CD4-positive, alpha-beta T cell (primary cell): ENCODE measurements at places on chromosomes 5 and 9. TPM values are rescaled to one million over a fixed set of nuclear protein-coding genes. Genes with fewer than 3 reads are reported as not detected.

DNA sequence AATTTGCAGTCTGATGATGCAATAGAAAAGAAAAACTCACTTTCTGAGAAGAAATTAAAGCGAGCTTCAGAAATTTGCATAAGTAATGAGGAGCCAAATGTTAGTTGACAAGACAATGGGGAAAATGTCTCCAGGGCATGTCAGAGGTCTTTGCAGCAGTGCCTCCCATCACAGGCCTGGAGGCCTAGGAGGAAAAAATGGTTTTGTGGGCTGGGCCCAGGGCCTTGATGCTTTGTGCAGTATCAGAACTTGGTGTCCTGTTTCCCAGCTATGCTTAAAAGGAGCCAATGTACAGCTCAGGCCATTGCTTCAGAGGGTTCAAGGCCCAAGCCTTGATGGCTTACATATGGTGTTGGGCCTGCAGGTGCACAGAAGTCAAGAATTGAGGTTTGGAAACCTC lies 298.4 kb downstream of the SMARCA2 start:
- no peaks in the 10 kb centered on the region for H3K36me3 ChIP-seq
- H3K27ac ChIP-seq: no peak overlapping the region
- DNase-seq: no peak
- no peaks in the 10 kb centered on the region for H3K27me3 ChIP-seq

DNA sequence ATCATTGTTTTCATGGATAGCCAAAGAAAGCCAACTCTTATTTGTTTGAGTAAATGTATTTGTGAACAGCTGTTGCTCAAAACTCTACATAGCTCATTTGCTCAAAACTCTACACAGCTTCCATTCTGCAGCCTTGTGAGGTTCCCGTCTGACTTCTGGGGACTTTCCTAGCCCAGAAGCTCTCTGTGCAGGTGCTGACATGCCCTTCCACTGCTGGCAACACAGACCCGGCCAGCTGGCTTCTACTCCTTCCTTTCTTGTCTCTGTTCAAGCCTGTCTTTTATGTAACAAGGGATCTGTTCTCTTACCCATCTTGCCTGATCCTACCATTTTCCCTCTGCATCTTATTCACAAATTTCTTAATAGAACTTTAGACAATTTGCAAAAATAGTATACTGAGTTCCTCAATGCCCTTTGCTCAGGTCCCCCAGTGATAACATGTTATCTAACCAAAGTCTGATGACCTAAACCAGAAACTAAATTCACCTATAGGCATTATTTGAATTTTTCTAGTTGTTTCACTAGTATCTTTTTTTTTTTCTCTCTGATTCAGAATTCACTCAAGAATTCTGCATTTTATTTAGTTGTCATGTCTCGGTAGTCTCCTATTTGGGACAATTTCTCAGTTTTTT lies 556.5 kb upstream of the SEMA6A start:
- H3K4me3 ChIP-seq: no peak overlapping the region
- H3K4me1 ChIP-seq: no peaks in the 10 kb centered on the region

DNA sequence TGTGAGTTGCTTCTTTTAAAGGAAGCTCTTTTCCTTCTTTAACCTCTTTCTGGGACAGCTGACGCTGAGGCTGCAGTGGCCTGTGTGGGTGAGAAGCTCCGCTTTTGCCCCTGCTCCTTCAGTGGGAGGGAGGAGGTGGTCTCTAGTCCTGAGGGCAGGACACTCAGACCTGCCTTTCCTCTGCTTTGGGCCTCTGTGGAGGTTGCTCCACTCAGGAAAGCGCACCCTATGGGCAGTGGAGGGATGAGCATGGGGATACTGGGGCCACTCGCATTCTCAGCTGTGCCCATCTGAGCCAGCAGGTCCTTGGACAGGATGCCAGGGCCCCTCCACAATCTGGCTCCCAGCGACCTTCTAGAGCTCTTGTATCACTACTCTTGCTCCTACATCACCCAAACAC lies 111.5 kb downstream of the NSG2 start:
- no peaks in the 10 kb centered on the region for H3K4me1 ChIP-seq
- no peak for DNase-seq
- no peak overlapping the region for H3K4me3 ChIP-seq
- H3K36me3 ChIP-seq: no peaks in the 10 kb centered on the region
- H3K27me3 ChIP-seq: no peaks in the 10 kb centered on the region

DNA sequence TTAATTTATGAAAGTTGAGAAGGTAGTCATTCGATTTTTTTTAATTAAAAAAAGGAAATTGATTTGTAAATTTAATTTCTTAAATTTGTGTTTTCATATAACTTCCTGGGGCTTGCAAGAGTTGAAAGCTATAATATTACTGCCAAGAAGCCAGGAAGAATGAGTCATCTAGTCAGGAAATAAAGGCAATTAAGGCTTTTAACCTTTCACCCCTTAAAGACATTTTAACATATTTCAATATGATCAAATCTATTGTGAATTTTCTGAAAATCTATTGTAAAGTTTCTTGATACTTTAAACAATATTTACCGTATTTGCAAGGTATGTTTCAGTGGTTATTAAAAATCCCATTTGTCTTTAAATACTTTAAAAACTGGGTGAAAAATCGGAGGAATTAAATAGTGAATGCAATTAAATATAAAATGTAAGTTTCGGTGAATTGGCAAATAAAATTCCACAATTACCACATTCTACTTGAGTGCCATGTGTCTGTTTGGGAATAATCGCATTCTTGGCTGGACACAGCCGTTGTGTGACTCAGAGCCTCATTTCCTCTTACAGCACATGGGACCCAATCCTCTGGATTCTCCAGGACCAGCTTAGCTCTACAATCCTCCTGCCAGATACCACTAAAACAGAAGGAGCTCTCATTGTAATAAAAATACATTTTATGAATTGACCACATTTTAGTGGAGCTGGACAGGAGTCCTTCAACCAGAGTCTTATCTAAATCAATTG lies 310.7 kb downstream of the HCN1 start:
- DNase-seq: no peak
- H3K27ac ChIP-seq: no peak overlapping the region
- no peaks in the 10 kb centered on the region for H3K27me3 ChIP-seq
- no peaks in the 10 kb centered on the region for H3K4me1 ChIP-seq

CARTPT gene
- total RNA-seq: not detected

CCDC192 gene
- not detected for total RNA-seq
